ENCODE measurements at places on chromosomes 16 and 17.

GRCh38 chr17:2253362-2253761, 50.2 kb downstream of the SMG6 start:
- no peak for DNase-seq

GRCh38 chr16:70746708-70747424, 54.1 kb downstream of the VAC14 start:
- DNase-seq: no peak

GRCh38 chr17:65751263-65751662, 189.8 kb upstream of the AXIN2 start:
- DNase-seq: no peak

GRCh38 chr17:46717999-46718398, 100.5 kb downstream of the WNT3 start:
- DNase-seq: no peak

DNA sequence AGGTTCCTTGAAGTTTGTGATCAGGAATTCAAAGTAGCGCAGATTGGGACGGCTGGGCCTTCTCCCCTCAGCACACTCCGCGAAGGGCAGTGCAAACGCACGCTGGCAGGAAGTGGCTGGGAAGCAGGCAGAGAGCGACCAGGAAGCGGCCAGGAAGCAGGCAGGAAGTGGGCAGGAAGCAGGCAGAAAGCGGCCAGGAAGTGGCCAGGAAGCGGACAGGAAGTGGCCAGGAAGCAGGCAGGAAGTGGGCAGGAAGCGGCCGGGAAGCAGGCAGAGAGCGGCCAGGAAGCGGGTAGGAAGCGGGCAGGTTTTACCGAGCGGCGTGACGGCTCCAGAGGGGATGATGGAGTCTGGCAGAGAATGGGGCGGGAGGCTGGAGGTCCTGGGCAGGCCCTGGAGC, 3.2 kb downstream of the DPEP1 start:
- DNase-seq: no peak

GRCh38 chr17:604765-605164, 109.9 kb downstream of the VPS53 start:
- no peak for DNase-seq

- no peak for DNase-seq
Observed at GRCh38 chr16:50916040-50916439, 174.2 kb downstream of the CYLD start.

DNA sequence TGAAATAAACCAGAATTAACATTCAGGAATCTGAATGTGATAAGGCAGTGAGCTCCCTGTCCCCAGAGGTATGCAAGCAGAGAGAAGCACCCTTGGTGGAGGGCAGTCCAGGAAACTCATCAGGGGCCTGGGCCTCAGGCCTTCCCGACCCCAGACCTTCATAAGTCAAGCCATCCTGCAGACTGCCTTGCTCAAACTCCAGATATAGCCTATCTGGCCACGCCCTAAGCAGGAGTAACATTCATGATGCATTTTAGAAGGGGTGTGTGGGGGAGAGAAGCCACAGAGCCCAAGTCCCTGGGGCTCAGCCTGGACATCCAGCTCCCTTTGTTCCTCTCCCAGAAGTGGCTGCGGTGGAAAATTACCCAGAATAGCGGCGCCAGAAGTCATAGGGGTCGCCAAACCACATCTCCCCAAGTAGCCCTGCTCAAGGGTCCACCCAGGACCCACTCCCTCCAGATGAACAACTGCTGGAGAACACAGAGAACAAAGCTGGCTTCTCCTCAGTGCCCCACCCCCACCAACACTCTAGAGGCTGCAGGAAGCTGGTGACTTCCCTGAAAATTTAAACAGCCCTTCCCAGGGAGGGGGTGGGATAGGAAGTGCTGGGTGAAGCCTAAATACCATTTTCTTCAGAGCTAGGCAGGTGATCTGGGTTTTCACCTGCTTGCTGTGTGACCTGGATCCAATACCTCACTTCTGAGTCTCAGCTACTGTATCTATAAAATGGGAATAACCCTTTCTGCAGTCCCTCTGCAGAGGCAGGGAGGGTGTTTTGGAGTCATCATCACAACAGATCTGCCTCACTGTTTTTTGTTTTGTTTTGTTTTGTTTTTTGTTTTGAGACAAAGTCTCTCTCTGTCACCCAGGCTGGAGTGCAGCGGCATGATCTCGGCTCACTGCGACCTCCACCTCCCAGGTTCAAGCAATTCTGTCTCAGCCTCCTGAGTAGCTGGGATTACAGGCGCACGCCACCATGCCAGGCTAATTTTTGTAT, 1.5 kb upstream of the SREBF1 start:
- DNase-seq: no peak

DNA sequence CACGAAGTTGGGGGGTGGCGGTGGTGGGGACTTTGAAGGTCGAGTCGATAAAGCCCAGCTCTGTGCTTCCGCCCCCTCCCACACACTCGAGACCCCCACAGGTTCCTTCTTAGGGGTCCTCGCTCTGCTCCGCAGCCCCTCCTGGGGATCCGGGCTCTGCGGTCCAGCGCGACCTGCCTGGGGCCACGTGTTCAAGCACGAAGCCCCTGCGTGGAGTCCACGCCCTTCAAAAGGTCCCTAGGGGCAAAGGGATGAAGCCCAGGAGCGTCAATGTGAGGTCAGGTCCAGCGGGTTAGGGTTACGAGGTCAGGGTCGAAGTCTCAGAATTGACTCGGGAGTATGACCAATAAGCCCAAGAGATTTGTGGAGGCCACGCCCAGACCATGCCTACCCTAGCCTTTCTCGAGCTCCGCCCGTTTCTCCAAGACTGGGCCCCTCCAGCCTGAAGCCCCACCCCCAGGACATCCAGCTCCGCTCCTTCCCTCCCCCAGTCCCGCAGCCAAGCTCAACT, 786 bp upstream of the CACNA1G start:
- peak; percentile 12 for DNase-seq

DNA sequence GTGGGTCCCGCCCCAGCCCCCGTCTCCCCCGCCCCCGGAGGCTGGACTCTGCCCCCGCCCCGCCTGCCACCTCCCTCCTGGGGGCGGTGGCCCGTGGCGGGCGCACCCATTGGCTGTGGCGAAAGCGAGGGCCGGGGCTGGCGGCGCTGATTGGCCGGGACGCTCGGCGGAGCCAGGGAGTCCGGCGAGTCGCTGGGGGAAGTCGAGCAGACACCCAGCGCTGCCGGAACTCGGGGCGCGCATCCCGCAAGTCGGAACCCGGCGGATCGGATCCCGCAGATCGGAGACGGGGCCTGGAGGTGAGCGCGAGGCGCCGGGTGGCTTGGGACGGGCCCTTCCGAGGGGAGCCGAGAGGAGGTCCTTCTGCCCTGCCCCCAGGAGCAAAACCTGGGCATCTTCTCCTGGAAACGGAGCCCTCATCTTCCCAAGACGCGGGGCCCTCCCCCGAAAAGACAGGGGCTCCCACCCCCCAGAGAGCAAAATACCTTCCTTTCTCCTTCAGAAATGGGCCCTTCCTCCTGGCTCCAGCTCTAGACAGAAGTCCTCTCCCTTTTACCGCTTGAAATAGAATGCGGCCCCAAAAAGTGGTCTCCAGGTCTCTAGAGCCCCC, at the start of gene ABAT:
Gene ABAT, plus strand, starts transcription at position 205 of the 610 bp plus-strand sequence. CDS start 61,123 bp downstream, outside the sequence.
- DNase-seq: peak; percentile 82

DNA sequence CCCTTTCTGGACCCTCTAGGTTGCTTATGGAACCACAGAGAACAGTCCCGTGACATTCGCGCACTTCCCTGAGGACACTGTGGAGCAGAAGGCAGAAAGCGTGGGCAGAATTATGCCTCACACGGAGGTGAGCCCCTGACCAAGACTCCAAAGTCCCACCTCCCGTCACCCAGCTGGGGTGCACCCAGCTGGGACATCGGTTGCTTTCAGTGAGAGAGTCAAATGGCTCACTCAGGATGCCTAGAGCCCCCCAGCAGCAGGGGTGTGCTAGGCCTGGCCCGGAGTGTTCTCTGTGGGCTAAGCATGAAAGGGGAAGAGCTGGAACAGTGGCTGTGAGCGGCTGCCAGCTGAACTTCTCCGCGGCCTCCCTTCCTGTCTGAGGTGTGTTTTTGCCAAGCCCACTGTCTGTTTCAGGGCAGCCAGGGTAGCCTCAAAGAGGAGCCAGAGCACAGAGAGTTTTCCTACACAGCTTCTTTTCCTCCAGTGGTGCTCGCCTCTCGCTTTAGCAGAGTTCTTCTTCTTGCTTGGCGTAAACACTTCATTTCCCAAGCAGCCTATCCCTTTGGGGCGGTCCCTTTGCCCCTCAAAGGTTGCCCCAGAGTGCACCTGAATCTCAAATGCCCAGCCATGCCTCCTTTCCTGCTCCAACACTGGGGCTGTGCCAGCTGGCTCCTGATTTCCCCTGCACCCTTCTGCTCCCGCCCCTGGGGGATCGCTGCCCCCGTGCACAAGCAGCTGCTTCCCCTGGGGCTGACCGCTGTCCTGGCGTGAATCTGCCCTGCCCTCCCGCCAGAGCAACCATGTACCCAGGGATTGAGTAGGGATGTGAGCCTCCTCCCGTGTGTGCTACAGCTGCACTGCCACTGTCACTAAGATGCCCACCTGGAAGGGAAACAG, 2.6 kb upstream of the CHAD start:
- no peak for DNase-seq

DNA sequence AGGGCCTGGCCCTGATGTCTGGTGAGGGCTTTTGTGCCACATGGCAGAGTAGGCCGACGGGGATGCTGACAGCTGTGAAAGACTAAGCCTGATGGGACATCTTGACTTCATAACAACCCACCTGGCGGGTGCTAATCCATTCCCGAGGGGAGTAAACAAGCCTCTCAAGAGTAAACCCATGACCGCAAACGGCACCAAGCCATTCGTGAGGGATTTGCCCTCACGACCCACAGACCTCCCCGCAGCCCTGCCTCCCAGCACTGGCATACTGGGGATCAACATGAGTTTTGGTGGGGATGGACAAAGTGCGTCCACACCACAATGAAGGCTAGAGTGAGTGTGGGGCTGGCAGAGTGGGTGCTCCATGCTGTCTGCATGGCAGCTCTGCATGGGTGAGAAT, 11.7 kb downstream of the RNF213 start:
- peak; percentile 100 for DNase-seq

DNA sequence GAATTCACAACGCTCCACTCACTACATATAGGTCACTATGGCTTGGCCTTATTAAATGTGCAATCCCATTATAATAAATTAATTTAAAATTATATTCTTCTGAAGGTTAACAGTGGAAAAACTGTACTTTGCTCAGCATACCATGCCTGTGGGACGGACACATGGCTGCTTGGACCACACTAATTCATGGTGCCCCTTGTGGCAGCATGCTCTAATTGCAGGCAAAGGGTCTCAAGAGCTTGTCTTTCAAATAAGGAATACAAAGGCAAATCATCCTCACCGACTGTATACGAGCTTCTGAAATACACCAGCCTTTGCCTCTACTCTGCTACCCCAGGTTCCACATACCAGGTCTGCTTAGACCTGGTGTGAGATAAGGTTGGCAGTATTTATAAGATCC, 11.7 kb downstream of the SMPD3 start:
- DNase-seq: no peak

- DNase-seq: no peak
Observed at GRCh38 chr17:50259477-50260324, 14.6 kb upstream of the TMEM92 start.

DNA sequence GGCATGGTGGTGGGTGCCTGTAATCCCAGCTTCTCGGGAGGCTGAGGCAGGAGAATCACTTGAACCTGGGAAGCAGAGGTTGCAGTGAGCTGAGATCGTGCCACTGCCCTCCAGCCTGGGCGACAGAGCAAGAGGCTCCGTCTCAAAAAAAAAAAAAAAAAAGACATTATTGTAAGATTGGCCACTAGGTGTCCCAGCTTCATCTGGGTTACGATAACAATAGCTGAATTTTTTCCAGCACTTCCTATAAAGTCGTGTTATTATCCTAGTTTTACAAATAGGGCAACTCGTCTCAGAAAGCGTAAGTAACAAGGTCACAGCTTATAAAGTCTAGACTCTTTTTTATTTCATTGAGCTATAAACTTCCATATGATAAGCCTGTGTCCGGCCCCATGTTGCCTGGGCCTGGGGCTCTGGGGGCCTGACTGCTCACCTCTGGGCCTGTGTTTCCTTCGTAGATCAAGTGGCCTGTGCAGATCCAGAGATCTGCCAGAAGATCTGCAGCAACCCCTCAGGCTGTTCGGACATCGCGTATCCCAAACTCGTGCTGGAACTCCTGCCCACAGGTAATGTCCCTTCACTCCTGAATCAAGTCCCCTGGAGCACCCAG, 60.5 kb downstream of the SLC5A11 start:
- DNase-seq: no peak

DNA sequence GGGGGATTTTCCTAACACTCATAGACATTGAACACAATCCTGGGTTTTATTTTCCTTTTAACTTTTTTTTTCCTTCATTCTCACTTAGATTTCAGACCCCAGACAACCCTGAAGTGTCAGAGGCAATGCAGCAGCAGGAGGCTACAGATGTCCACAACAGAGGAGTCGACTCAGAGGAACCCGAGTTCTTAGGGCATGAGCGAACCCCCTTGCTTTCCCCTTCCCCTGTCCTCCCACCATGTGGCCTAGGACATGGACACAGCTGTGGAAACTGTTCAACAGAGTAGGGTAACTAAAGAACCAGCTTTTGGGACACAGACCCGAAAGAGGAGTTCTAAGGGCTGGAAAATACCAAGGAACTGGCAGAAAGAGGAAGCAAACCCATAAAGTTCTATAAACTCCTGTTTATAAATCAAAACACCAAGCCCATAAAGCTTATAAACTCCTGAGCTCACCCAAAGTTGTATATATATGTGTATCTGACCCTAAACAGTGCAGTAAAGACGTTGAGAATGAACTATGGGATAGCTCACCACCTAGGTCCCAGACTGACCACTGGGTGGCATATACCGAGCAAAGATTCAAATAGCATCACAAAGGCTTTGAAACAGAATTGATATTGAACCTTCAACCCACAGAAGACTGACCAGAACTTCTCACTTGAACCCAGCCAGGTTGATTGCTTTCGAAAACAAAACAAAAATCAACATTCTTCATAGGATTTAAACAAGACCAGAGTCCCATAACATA, 33.9 kb downstream of the CMTM4 start:
- peak; percentile 8 for DNase-seq

GRCh38 chr16:70476272-70477020, 22.1 kb downstream of the FCSK start:
- DNase-seq: peak; percentile 78

DNA sequence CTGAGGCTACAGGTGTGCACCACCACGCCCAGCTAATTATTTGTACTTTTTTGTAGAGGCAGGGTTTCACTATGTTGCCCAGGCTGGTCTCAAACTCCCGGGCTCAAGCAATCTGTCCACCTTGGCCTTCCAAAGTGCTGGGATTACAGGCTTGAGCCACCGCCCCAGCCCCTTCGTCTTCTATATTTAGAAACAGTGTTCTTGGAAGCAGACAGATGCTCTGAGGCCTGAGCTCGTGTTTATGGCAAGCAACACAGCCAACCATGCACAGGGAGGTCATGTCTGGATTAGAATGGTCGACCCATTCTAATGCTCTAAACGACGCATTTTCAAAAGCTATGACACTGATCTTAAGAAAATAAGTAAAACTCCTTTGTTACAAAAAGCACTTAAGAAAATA, 16.6 kb downstream of the TMEM204 start:
- no peak for DNase-seq

GRCh38 chr16:31111881-31112466, 3.8 kb downstream of the BCKDK start:
- no peak for DNase-seq

- no peak for DNase-seq
Observed at GRCh38 chr16:48277158-48277557, 29.8 kb upstream of the ABCC11 start.
